ENCODE measurements at places on chromosomes 5 and 9. TPM values are rescaled to one million over a fixed set of nuclear protein-coding genes. Genes with fewer than 3 reads are reported as not detected.

DNA sequence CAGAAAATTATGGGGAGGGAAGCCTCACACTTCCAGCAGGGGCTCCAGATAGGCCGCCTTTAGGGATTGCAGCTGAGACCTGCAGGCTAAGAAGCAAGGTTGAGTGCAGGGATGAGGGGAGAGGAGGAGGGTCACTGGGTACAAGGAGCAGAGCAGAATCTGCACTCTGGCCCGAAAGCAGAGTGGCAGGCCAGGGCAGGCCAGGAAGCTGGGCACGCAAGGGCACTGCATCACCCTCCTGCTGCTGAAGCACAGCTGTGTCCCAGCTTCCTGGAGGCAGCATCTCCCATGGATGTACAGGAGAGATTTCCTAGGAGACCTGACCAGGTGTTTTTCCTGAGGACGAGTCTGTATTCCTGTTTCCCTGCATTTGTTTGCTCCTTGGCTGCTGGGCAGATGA lies 92.1 kb downstream of the SYK start:
- DNase-seq: no peak

- DNase-seq: no peak
Measured at GRCh38 chr9:88585426-88585825, 50.4 kb downstream of the NXNL2 start.

DNA sequence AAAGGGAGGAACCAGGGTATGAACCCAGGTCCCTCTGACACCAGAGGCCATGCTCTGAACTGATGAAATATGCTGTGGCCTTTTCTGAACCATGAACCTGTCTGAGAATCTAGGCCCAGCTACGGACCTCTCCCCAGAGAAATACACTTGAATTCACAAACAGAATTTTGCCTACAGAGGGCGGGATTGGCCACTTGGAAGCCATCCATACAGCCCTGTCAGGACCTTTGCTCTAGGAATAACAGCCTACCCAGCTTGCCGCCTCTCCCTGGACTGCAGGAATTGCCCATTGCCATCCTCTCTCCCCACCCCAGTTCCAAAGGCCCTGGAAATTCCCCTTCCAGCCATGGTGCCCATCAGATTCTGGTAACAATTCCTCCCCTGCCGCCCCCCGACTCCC lies 26.6 kb downstream of the MORN5 start:
- no peak for DNase-seq

GRCh38 chr5:179267071-179267670 lies 78.1 kb downstream of the ADAMTS2 start:
- no peak for DNase-seq

Gene PLPP7
- total RNA-seq: 0.25 TPM

- no peak for DNase-seq
Measured at GRCh38 chr5:147332658-147333057, 97.8 kb downstream of the STK32A start.
